ENCODE measurements at places on chromosomes 11 and 22.

- DNase-seq = no peak
Observed at GRCh38 chr11:87369888-87370287, 332.2 kb downstream of the TMEM135 start.

- DNase-seq = no peak
Observed at GRCh38 chr11:107293677-107294344, 163.8 kb downstream of the CWF19L2 start.

DNA sequence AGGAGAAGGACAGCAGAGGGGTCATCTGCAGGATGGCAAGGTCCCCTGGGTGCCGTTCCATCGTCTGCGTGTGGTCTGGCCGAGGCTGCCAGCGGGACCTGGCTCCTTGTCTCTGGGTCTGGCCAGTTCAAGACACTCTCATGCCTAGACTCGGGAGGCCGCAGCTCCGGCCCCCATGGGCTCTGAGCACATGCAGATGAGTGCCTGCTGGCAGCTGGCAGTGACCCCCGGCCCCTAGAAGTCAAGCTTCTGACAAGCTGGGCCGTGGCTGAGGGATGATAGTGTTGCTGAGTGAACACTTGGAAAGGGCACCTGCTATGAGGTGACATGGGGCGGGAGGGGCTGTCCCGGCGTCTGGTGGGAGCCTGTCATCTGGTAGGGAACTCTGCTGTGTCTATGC, 1180.6 kb downstream of the BRD1 start:
- no peak for DNase-seq

DNA sequence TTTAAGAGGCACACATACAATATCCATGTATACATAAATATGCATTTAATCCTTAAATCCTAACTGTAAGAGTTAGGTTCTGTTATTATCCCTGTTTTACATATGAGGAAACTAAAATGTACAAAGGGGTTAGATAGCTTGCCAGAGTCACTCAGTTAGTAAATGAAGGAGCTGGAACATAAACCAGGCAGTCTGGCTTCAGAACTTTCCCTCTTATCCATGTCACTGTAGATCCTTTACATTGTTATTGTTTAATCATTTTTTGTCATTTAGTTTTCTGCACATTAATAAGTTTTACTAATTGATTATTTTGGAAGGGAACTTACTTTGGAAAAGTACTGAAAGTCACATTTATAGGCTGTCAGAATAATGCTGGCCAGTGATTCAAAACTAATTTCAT, 282.4 kb downstream of the TMEM135 start:
- DNase-seq = no peak

GRCh38 chr22:37284805-37285355, 2.6 kb downstream of the CYTH4 start:
- DNase-seq = peak; percentile 33

- no peak for DNase-seq
Observed at GRCh38 chr11:70804139-70804837, 406.0 kb downstream of the CTTN start.

GRCh38 chr11:12051287-12051662, 42.8 kb upstream of the DKK3 start:
- DNase-seq = no peak

DNA sequence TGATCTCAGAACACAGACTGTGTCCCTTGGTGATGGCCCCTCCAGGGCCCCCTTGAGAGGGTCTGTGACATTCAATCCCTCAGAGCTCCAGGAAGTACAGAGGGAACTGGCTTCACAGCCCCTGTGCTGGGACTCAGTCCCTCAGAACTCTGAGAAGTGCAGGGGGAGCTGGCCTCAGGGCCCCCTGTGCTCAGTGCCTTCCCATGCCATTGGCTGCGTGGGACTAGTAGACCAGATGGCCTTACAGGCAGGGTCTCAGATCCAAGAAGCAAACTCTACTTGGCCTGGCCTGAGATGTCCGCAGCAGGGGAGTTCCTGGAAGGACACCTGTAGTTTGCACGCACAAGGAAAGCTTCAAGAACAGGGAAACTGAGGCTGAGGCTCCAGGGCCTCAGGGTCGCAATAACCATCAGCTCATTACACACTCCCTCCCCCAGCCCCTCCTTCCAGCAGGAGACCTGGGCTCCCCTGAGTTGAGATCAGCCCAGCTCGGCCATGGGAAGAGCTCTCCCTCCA, 138.4 kb downstream of the BRD1 start:
- DNase-seq = no peak

- DNase-seq = no peak
Observed at GRCh38 chr11:47305734-47306483, 36.0 kb downstream of the MADD start.

DNA sequence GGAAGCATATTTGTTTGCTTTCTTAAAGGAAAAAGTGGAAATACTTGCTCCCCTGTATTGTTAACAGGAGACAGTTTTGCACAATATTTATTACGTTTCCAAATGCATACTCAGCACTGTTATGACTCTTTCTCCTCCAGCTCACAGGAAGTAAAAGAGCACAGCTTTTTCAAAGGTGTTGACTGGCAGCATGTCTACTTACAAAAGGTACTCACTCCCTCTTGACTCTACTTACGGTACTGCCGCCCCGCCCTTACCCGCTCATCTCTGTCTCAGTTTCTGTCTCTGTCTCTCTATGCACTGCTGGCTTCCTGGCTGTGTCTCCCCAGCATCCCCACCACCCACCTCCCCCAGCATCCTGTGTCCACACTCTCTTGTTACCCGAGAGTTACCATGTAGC, 32.2 kb upstream of the MYO18B start:
- no peak for DNase-seq

DNA sequence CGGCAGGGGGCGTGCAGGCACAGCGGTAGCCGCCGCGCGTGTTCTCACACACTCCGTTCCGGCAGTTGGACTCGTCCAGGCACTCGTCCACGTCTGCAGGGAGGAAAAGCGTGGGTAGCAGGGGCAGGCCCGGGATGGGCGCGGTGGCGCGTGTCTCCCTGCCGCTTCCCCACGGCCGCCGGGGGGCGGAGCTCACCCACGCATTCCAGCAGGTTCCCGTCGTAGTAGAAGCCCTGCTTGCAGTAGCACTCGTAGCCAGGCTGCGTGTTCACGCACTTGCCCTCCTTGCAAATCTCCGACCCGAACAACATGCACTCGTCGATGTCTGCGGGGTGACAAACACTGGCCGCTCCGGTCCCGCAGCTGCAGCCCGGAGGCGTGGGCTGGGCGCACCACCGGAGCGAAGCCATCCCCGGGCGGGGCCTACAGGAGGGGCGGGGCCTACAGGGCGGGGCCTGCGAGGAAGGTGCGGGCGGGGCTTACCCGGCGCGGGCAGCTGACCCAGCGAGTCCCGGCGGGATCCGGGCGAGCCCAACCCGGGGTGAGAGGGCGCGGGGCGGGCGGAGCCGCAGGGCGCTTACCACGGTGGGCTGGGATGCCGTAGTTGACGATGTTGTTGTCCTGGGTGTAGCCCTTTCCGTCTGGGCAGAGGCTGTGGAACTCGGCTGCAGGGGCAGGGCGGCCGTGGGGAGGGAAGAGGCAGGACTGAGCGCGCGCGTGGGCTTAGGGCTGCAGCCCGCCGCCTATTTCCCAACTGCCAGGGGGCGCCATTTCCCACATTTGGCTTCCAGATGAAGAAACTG, 15.6 kb downstream of the SCYL1 start:
- DNase-seq = peak; percentile 87

- DNase-seq = no peak
Observed at GRCh38 chr11:92770981-92771380, 198.5 kb upstream of the MTNR1B start.

DNA sequence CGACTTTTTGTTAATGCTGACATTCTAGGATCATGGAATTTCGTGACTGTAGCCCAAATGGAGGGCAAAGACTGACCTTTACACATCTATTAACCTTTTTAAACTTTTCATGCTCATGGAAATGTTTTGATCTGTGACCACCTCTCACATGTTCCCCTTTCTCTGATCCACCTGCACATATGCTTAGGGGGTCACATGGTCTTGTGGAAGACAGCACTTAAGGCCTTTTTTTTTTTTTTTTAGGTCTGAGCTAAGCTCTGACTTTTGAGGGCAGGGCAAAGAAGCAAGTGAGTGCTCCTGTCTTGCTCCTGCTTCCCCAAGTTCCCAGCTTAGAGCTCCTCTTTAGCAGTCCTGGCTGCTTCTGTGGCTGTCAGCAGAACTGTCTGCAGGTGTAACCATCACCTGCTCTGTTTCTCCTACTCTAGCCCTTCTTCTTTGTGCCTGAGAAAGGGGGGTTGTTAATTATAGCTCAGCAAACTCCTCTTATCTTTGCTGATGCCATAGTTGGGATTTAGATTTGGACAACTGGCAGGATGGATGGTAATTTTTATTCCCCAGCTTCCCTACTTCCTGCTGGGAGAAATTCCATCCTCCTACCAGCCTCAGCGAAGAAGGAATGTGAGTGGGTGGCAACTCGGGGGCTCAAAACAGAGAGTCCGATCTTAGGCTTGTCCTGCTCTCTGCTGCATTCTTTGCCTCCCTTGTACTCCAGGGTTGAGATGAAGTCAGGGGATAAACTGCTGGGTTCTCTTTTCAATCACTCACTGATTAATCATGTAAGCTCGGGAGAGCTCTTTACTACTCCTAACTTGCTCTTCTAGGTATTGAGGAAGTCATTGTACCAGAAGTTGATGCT, 64.4 kb downstream of the GRAMD1B start:
- no peak for DNase-seq

- DNase-seq = no peak
Observed at GRCh38 chr22:50170453-50171318, at the start of gene PANX2. TSS of gene PANX2 (plus strand) at chr22:50170731. CDS start at chr22:50170731, 0 bp downstream.

- no peak for DNase-seq
Observed at GRCh38 chr11:133679896-133680295, 147.6 kb upstream of the OPCML start.

GRCh38 chr22:42993651-42994275, 21.2 kb downstream of the PACSIN2 start:
- no peak for DNase-seq

- DNase-seq = no peak
Observed at GRCh38 chr11:130445788-130446187, 2.7 kb upstream of the ADAMTS15 start.

DNA sequence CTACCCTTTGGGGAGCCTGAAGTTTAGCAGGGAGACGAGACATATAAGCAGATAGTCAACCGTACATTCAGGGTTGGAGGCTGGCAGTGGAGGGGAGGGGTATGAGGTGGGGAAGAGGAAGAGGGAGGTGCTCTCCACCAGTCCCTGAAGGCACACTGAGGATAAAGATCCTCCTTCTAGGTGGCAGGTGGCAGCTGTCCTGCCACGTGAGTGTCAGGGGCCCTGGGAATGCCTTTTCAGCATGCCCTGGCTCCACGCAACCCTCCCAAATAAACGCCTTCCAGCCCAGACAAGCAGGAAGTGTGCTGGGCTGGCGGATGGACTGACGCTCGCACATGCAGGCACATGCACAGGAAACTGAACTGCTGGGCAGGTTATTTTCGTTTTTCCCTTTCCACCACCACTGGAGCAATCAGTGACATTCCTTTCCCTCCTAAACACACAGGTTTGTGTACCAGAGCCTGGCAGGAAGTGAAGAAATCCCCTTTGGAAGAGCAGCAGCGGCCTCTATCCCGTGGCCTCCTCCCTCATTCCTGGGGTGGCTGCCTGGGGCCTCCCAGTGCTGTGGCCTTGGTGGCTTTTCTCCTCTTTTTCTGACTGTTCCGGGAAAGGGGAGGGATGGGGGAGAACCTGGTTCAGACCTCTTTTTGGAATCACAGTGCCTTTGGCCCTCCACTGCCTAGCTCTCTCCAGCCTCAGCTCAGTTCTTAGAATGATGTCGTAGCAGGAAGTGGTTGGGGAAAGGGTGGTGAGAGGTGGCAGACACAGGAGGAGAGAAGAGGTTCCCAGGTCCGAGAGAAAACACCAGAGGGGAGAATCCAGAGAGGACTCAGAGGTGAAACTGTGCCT, 157.0 kb upstream of the TIMP3 start:
- DNase-seq = peak; percentile 15

- DNase-seq = no peak
Observed at GRCh38 chr22:49786976-49787706, 40.5 kb downstream of the BRD1 start.
